ENCODE measurements at places on chromosomes 16 and 17.

DNA sequence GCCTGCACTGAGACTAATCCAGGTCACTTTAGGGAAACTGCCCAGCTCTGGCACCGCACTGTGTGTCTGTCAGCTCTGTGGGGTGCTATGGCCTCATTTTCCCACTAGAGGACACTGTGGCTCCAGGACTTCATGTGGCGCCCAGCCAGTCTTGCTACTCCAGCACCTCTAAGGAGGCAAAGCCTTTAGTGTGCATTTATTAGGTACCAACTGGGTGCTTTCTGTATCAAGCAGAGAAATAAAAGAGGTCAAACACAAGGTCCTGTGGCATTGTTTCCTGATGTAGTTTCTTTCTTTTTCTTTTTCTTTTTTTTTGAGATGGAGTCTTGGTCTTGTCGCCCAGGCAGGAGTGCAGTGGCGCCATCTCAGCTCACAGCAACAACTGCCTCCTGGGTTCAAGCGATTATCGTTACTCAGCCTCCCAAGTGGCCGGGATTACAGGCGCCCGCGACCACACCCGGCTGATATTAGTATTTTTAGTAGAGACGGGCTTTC, 12.5 kb upstream of the RHBDL3 start:
- peak; percentile 79 for DNase-seq

DNA sequence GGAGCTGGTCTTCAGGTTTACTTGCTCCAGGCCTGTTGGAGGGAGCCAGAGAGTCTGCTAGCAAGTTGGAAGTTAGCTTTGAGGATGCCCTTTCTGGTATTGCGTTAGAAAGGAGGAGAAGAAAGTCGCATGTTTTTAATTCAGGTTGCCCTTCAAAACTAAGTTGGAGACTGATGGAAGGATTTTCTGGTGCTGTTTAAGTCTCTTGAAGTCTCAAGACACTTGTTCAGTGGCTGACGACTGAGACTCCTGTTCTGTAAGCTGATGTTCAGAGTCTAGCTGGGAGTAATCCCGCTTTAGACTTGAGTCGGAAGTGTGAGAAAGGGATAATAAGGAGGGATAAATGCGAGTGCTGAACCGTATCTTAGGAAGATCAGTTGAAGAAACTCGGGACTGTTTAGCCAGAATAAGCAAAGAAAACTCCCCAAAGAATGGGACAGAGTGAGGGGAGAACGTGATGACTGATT, 740 bp downstream of the AATF start:
- peak; percentile 40 for DNase-seq

DNA sequence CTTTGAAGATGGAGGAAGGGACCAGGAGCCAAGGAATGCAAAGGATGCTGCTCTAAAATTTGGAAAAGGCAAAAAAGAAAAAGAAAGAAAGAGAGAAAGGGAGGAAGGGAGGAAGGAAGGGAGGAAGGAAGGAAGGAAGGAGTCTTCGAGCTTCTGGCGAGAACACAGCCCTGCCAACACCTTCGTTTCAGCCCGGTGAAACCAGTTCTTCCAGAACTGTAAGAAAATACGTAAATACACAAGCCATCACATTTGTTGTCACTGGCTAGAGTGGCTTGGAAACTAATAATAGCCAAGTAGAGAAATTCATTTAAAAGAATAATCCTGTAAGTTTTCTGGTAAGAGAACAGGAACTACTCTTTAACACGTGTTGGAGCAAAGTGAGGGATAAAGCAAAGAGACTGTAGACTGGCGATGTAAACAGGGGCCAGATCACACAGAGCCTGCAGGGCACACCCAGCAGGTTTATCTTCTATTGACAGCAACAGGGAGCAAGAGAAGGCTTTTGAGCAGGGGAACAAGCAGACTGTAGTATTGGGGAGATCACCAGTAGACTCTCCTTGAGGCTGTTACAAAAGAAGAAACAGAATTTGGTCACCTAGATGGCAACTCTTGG, 188.7 kb upstream of the MPHOSPH6 start:
- peak; percentile 54 for DNase-seq

- DNase-seq, result no peak
These were observed 439 bp downstream of the TRIM25 start for GRCh38 chr17:56913353-56913866.

DNA sequence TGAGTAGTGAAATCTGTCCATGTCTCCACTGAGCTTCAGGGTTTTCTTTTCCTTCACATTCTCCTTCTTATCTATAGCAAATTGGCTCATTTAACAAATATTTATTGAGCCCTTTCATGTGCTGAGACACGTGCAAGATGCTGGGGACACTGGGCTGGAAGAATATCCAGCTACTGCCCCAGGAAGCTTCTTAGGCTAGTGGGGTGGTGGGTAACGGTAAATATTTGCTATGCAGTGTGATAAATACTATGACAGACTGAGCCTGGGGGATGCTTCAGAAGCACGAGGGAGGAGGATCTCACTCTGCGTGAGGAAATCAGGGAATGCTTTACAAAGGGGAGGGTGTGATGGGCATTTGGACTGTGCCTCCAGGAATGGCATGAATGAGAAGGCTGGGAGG, 524.1 kb downstream of the GRIN2A start:
- no peak for DNase-seq

DNA sequence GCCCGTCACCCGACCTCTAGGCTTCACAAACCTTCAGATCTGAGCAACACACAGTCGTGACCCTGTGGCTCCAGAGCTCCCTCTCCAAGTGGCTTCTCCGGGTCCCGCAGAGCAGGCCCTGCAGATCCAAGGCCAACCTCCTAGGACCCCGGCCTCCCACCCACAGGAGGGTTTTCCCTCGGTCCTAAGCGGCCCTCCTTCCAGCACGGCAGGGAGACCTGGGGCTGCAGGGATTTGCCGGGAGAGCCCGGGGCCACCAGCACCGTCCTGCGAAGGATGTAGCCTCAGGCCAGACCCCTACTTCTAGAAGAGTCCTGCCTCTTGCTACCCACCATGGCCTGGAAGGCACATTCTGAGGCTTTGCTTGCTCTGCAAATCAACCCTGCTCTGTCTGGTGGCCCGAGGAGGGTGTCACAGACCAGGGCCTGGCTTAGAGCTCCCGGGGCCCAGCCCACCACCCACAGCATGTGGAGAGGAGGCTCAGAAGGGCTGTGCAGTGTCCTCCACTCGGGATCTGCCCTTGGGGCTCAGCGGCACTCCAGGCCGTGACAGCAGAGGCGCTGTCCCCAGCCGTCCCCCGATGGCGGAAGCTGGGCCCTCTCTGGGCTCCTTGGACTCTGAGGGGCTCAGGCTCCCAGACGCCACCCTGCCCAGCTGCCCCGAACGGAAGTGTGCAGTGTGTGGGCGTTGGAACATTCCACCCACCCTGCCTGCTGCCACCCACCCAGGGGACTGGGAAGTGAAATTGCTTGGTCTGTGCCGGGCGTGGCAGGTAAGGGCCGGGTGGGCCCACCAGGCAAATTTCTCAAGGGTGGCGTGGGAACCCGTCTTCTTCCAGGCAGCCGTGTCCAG, 28.8 kb upstream of the ACSF3 start:
- no peak for DNase-seq

DNA sequence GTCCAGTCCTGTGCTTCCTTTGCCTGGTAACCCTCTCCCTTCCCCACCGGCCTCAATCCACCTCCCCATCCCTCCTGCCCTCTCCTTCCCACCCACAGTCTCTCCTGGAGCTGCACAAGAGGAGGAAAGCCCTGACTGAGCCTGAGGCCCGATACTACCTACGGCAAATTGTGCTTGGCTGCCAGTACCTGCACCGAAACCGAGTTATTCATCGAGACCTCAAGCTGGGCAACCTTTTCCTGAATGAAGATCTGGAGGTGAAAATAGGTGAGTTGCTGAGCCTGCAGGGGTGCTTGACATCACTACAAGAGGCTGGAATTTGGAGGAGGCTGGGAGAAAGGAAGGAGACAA, 1.3 kb downstream of the PLK1 start:
- peak; percentile 20 for DNase-seq

GRCh38 chr17:80986046-80986445, 5.6 kb upstream of the CHMP6 start:
- DNase-seq, result no peak

- DNase-seq, result peak; percentile 46
These were observed 310.1 kb downstream of the CA10 start for GRCh38 chr17:51848451-51848850.

DNA sequence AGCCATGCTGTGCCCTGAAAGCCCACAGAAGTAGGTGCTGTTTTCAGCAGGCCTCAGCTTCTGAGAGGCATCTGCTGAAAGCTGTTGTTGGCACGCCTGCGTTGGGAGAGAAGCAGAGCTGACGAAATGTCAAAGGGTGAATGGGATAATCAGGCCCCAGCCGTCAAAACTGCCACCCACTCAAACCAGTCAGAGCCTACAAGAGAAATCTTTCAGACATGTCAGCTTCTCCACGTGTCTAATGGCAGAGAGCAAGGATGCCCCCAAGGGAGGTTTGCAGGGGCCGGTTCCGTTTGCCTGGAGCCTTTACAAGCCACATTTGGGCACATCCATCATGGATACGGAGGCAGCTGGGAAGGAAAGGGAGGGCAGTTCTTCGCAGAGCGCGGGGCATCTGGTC, 568.2 kb upstream of the EEF2KMT start:
- DNase-seq, result no peak

DNA sequence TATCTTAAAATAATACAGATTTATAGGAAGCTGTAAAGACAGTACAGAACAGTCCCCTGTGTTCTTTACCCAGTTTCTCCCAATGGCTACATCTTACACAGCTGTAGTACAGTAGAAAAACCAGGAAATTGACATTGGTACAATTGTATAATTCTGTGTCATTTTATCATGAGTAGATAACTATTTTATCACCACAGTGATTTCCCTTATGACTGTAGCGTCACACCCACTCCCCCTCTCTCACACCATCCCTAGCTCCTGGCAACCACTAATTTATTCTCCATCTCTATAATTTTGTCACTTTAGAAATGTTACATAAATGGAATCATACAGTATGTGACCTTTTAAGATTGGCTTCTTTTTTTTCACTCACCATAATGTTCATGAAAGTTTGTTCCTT, 30.9 kb downstream of the CLTC start:
- DNase-seq, result no peak

DNA sequence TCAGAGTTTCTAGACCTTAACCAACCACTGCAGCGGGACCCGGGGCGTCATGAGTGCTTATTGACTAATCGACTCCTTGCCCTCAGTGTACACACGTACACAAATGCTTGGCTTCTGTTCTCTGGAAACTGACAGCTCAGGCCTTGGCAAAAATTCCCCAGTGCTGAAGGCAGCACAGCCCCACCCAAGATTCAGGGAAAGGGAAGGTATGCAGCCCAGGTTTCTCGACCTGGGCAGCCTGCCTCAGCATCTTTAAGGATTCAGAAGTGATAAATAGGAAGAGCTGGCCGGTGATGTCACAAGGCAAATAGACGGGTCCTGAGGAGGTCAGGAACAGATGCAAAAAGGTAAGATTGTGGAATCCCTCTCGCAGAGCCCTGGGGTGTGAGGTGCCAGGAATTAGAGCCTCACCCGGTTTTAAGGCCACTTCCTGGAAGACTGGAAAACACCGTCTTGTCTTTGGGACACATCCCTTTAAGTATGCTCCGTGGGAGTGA, 9.0 kb upstream of the CDH3 start:
- DNase-seq, result peak; percentile 99

DNA sequence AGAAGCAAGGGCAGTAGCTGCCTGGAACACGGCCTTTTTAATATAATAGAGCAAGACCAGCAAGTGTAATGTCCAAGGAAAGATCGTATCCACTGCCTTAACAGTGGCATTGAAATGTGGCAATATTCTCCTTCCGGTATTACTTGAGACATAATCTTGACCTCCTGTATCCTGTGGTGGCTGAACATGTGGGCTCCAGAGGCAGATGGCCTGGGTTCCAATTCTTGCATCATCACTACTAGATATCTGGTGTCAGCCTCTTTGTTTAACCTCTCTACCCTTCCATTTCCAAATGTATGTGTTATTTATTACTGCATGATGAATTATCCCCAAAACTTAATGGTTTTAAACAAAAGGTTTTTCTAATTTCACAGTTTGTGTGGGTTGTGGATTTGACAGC, 3.5 kb upstream of the CDYL2 start:
- DNase-seq, result no peak

GRCh38 chr17:57783338-57783742, 38.2 kb upstream of the CCDC182 start:
- DNase-seq, result peak; percentile 48

GRCh38 chr17:14318918-14319205, 18.0 kb downstream of the HS3ST3B1 start:
- no peak for DNase-seq

GRCh38 chr16:89452241-89452640, 38.1 kb downstream of the ANKRD11 start:
- no peak for DNase-seq

- no peak for DNase-seq
These were observed 647 bp downstream of the VAC14 start for GRCh38 chr16:70800311-70800710.

- no peak for DNase-seq
These were observed 28.5 kb upstream of the NACA2 start for GRCh38 chr17:61619493-61619892.

GRCh38 chr16:63822818-63823217, 1299.0 kb downstream of the CDH11 start:
- DNase-seq, result no peak

DNA sequence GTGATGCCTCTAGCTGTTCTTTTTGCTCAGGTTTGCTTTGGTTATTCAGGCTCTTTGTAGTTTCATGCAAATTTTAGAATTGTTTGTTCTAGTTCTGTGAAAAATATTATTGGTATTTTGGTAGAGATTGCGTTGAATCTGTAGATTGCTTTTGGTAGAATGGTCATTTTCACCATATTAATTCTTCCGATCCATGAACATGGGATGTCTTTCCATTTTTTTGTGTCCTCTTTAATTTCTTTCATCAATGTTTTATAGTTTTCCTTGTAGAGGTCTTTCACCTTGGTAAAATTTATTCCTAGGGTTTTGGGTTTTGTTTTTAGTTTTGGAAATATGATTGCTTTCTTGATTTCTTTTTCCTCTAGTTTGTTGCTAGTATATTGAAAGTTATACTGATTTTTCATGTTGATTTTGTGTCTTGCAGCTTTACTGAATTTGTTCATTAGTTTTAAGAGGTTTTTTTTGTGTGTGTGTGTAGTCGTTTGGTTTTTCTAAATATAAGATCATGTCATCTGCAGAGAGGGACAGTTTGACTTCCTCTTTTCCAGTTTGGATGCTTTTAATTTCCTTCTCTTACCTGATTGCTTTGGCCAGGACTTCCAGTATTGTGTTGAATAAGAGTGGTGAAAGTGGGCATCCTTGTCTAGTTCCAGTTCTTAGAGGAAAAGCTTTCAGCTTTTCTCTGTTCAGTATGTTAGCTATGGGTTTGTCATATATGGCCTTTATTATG, 42.4 kb downstream of the NSRP1 start:
- no peak for DNase-seq

- DNase-seq, result no peak
These were observed 5.1 kb upstream of the HOXB2 start for GRCh38 chr17:48549914-48550501.
